ENCODE measurements at places on chromosomes 6 and 20.
A peak's percentile ranks its signal among the peaks of the same experiment; 100 is the strongest.

DNA sequence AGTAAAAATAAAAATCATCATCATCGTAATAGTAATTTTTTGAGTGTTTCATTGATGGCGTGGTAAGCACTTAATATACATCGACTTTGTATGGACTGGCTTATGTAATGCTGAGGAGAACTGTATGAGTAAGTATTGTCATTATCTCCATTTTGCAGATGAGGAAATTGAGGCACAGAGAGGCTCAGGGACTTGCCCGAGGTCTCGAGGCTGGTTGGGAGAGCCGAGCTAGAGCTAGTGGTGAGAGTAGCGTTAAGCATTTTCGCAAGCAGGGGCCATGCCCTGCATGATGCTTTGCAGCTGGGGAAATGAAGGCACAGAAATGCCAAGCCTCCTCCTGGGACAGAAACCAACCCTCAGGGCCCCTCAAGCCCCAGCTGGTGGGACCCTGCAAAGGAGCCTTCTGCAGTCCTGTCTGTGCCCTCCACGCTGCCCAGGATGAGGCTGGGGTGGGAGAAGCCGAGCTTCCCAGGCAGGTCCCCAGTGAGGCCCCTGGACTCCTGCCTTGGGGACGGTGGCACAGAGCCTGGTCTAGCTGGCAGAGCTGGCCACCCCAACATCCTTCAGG is 31.1 kb upstream of the STX16 start:
- H3K36me3 ChIP-seq, result no peaks in the 10 kb centered on the region
- DNase-seq, result no peak
- H3K27me3 ChIP-seq, result no peaks in the 10 kb centered on the region
- H3K4me3 ChIP-seq, result no peak overlapping the region

GRCh38 chr6:167103041-167103891 is 19.6 kb upstream of the CCR6 start:
- H3K27me3 ChIP-seq, result peaks cover 6% of the 10 kb centered on the region
- no peak overlapping the region for H3K4me3 ChIP-seq
- no peak for DNase-seq

- H3K4me3 ChIP-seq, result peak overlapping the region; percentile 37
- H3K4me1 ChIP-seq, result no peaks in the 10 kb centered on the region
These were observed 268.0 kb downstream of the TFAP2A start for GRCh38 chr6:10146715-10147451.

DNA sequence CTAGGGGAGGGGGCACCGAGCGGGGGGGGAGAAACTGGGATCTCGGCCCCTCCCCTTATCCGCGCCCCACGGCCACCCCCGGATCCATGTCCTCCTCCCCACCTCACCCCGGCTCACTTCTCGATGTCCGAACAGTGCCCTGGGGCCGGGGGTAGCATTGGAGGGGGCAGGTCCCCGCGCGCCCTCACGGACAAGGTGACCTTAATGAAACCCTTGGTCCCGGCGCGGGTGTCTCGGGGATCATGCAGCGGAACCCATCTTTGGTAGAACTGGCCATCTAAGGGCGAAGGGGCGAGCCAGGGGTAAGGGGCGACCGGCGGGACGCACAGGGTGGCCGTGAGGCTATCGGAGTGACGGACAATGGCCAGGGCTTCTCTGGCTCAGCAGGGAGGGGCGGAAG is 13.6 kb upstream of the SPAG4 start:
- no peak overlapping the region for H3K27ac ChIP-seq
- H3K4me1 ChIP-seq, result no peaks in the 10 kb centered on the region

DNA sequence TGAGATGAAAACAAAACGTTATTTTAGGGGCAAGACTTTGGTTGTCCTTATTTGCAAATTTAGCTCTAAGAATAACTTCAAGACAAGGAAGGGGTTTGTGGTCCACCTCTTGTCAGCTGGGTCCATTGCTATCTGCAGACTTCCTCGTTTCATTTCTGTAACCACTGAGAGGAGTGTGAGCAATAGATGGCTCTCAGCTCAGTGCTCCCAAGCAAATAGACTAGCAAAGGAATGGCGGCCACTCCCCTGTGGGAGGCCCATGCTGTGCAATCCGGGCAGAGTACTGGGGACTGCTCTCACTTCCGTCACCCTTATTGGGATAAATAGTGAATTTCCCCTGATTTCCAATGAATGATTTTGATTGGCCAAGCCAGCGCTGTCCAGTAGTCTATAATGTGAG is 176.6 kb downstream of the ZDHHC14 start:
- no peaks in the 10 kb centered on the region for H3K36me3 ChIP-seq
- peaks cover 4% of the 10 kb centered on the region for H3K4me1 ChIP-seq
- DNase-seq, result no peak
- H3K27me3 ChIP-seq, result no peaks in the 10 kb centered on the region
- no peak overlapping the region for H3K4me3 ChIP-seq

- H3K27ac ChIP-seq, result no peak overlapping the region
- no peaks in the 10 kb centered on the region for H3K36me3 ChIP-seq
- H3K4me3 ChIP-seq, result no peak overlapping the region
- no peak for DNase-seq
- no peaks in the 10 kb centered on the region for H3K4me1 ChIP-seq
These were observed 48.2 kb upstream of the HIVEP1 start for GRCh38 chr6:11963756-11964500.

DNA sequence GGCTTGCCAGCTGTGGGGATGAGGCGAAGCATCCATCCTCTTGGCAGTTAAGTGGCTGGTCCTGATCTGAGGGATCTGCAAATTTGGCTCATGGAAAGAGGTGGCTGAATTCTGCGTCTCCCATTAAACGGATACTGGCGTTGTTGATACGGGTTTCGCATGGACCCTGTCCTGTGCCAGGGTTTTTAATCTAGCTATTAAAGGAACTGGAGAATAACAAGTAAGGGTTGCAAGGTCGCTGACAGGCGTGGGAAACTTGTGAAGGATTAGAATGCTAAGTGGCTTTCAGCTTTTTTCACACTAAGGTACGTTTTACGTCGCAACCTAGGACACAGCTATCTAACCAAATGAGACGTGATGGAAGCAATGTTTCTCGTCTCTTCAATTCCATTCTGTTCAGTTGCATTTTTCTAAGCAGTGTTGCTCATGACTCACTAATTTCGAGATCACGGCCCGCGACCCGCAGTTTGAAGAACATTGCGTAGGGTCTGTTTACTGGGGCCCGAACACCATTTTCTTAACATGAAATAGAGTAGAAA is 852 bp downstream of the GMNN start:
- no peaks in the 10 kb centered on the region for H3K27me3 ChIP-seq
- peak overlapping the region; percentile 99 for H3K4me3 ChIP-seq
- H3K27ac ChIP-seq, result peak overlapping the region; percentile 96

GRCh38 chr20:24773751-24774201 is 175.3 kb upstream of the CST7 start:
- no peak overlapping the region for H3K4me3 ChIP-seq
- no peak for DNase-seq

- no peaks in the 10 kb centered on the region for H3K36me3 ChIP-seq
- no peak overlapping the region for H3K4me3 ChIP-seq
- H3K4me1 ChIP-seq, result peaks cover 22% of the 10 kb centered on the region
- H3K27ac ChIP-seq, result peak overlapping the region; percentile 91
- DNase-seq, result no peak
- H3K27me3 ChIP-seq, result no peaks in the 10 kb centered on the region
These were observed 20.7 kb upstream of the BCAS1 start for GRCh38 chr20:54091120-54091480.

GRCh38 chr6:168336967-168337366 is 17.4 kb upstream of the DACT2 start:
- H3K4me1 ChIP-seq, result no peaks in the 10 kb centered on the region
- H3K27ac ChIP-seq, result no peak overlapping the region
- no peaks in the 10 kb centered on the region for H3K36me3 ChIP-seq
- H3K4me3 ChIP-seq, result no peak overlapping the region

- no peaks in the 10 kb centered on the region for H3K27me3 ChIP-seq
- no peak for DNase-seq
- H3K36me3 ChIP-seq, result no peaks in the 10 kb centered on the region
- H3K4me3 ChIP-seq, result no peak overlapping the region
- H3K4me1 ChIP-seq, result peaks cover 10% of the 10 kb centered on the region
These were observed 39.0 kb upstream of the MDFI start for GRCh38 chr6:41599015-41599851.

DNA sequence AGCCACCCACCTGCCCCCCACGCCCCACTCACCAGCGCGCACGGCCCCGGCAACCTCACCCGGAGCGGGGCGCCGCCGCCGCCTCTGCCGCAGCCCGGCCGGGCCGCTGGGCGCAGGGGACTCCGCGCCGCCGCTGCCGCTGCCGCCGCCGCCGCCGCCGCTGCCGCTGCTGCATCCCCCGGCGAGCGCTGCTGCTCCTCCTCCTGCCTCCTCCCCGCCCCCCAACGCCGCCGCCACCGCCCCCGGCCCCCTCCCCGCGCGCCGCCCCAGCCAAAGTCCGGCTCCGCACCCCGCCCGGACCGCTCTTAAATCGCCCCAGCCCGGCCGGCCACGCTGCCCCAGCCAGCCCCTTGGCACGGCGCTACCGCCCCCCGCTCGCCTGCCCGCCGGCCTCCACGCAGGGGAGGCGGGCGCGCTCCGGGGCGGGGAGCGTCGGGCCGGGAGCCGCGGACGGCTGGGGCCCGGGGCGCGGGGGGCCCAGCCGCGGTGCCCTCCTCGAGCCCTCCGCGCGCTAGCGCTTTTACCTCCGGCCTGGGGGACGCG is at the start of gene SULF2:
TSS of gene SULF2 (minus strand) at position 171 of the 543 bp plus-strand sequence. CDS start 28,118 bp downstream, outside the sequence.
- no peak for DNase-seq
- H3K4me1 ChIP-seq, result no peaks in the 10 kb centered on the region
- H3K4me3 ChIP-seq, result peak within 1 kb of the TSS; percentile 53
- no peaks in the 10 kb centered on the region for H3K36me3 ChIP-seq

- H3K27me3 ChIP-seq, result 0 out of 2 replicates have a peak, but pooled peaks cover 5% of the 10 kb centered on the region
- DNase-seq, result no peak
- no peaks in the 10 kb centered on the region for H3K36me3 ChIP-seq
- no peak overlapping the region for H3K27ac ChIP-seq
- no peak overlapping the region for H3K4me3 ChIP-seq
These were observed 43.3 kb upstream of the MYB start for GRCh38 chr6:135137826-135138225.

GRCh38 chr20:48105526-48105925 is 320.2 kb upstream of the SULF2 start:
- no peaks in the 10 kb centered on the region for H3K36me3 ChIP-seq
- H3K4me3 ChIP-seq, result no peak overlapping the region
- H3K4me1 ChIP-seq, result no peaks in the 10 kb centered on the region
- no peak overlapping the region for H3K27ac ChIP-seq

GRCh38 chr6:87214831-87215230 is 59.5 kb downstream of the ZNF292 start:
- H3K4me3 ChIP-seq, result no peak overlapping the region
- DNase-seq, result no peak
- H3K27me3 ChIP-seq, result no peaks in the 10 kb centered on the region
- H3K4me1 ChIP-seq, result peaks cover 22% of the 10 kb centered on the region

Data from Panc1 (cell line).